Activated naive CD4-positive, alpha-beta T cell (primary cell): ENCODE measurements at places on chromosomes 16 and 17.

- no peak for DNase-seq
Observed at GRCh38 chr16:56611281-56611833, 3.0 kb downstream of the MT2A start.

- no peak for DNase-seq
Observed at GRCh38 chr17:31568539-31568938, 177.1 kb downstream of the RAB11FIP4 start.

- DNase-seq: no peak
Observed at GRCh38 chr16:79136955-79137354, 463.6 kb downstream of the MAF start.

GRCh38 chr17:75410141-75410540 is 4.7 kb upstream of the GRB2 start:
- no peak for DNase-seq

DNA sequence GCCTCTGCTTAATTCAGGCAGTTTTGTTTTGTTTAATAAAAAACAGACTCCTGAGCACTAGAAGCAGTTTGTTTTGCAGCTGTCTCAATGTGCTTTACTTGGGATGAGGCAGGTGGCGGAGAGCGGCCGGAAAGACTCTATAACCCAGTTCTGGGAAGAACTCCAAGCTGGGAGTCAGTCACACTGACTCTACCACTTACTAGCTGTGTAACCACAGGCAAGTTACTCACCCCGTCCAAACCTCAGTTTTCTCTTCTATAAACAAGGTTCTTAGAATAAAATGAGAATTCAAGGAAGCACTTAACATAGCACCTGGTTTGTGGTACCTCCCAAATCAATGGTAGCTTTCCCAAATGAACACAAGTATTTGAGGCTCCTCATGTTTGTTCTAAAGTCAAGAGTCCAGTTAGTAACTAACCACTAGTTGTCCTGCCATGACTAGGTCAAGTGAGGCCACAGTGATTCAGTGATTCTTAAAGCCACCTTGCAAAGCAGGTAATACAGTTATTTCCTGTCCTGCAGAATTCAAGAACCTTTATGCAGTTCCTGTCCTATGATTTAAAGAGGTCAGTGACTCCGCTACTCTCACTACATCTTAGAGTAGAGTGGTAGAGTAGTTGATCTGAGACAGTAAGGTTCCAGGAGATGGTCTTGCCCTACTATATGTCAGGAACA is 2.7 kb downstream of the TXNDC17 start:
- no peak for DNase-seq

- DNase-seq: no peak
Observed at GRCh38 chr17:38797158-38797490, 2.2 kb downstream of the PIP4K2B start.

DNA sequence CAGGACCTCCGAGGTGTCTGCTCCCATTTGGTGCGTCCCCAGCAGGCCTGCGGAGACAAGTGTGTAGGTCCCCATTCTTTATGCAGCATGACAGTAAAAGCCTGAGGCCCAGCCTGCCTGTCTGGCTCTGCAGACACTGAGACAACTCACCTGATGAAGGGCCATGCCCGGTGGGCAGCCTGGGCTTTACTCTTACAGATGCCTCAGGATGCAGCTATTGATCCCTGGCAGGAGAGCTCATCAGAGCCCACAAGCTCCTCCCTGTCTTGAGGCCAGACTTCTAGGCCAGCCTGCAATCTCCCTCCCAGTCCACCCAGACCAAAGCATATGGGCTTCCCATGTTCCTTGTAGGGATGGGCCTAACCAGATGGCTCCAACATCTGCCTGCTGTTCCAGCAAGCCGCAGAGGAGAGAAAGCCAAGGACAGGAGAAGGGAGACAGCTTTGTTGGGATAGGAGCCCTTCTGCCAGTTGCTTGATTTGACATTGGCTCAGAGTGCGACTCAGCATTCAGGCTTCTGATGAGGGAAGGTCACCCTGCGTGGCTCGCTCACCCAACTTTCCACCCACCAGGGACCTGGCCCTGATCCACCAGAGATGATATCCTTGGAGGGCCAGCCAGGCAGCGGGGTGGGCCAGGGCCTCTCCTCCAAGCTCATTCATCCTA is 87.5 kb downstream of the SOCS1 start:
- DNase-seq: no peak

DNA sequence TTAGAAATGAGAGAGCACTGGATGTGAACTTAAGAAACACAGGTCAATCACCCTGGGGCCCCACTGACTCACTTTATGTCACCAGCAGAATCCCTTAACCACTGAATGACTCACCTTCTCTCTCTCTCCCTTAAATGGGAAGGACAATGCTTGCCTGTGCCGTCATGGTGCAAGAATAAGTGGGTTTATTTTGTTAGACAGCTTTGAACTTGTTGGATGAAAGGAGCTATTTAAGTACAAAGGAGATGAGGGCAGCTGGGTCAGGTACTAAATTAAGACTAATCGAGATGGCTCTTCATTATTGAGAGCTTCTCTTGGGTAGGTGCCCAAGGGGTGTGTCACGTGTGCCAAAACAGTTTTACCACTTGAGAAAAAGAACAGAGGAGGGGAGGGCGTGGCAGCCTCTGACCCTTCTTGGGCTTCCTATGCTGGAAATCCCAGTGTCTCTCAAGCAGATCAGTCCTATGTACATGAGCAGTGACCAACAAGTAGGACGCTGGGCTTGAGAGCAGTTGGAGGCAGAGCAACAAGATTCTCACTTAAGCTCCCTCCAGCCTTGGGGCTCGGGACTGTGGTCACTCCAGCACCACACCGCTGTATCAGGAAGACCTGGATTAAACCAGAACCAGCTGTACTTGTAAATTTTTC is 6.7 kb upstream of the KRT31 start:
- DNase-seq: no peak

- no peak for DNase-seq
Observed at GRCh38 chr17:75105126-75106080, 4.4 kb upstream of the ARMC7 start.

- DNase-seq: no peak
Observed at GRCh38 chr17:22142091-22142490, 449.8 kb downstream of the KCNJ18 start.
